Motor neuron (in vitro differentiated cells): ENCODE measurements at places on chromosomes 7 and 10. TPM values are rescaled to one million over a fixed set of nuclear protein-coding genes. Genes with fewer than 3 reads are reported as not detected.

DNA sequence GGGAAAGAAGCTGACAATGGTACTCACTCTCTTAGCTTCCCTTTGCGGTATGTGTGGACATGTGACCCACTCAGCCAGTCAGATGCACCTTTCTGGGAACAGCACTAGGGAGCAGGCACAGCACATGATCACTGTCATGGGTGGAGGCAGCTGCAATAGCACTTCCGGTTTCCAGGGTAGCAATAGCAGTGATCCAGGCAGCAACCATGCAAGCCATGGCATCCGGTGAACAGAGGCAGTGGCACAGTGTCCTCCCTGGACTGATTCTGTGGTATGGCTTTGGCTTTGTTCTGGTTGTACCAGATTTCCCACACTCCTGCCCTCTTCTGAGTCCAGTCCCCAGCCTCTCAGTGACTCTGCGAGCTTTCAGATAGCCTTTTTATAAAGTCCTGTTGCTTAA is 86.8 kb upstream of the NAMPT start:
- no peak for ATAC-seq

DNA sequence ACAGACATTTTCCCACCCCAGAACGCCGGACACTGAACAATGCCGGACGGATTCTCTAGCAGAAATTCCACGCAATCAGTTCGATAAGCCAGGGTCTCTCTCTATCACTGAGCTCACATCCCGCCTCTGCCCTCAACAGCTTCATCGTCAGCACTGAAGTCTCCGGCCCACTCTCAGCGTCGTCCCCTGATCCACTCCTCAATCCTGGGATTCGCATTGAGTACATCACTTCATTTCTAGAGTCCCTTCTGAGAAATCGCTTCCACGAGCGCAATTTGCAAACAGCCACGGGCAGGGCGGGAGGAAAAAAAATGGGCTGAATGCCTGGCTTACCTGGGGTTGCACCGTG is 365 bp downstream of the YME1L1 start:
- ATAC-seq, result peak; percentile 7

DNA sequence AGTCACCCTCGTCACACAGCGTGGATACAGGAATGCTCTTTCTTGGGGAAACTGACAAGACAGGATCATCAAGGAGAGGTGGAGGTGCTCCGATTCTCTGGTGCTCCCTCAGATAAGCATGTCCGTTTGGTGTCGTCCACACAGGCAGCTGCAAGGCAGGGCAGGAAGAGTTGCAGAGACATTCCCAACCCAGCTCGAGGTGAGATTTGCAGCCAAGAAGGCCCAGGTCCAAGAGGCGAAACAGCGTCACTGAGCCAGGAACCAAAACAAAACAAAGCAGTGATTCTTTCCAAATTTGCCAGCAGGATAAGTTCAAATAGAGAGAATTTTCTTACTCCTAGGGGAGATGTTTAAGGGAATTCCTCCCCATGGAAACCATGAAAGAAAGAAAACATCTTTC is 386.5 kb upstream of the PFKP start:
- no peak for ATAC-seq

DNA sequence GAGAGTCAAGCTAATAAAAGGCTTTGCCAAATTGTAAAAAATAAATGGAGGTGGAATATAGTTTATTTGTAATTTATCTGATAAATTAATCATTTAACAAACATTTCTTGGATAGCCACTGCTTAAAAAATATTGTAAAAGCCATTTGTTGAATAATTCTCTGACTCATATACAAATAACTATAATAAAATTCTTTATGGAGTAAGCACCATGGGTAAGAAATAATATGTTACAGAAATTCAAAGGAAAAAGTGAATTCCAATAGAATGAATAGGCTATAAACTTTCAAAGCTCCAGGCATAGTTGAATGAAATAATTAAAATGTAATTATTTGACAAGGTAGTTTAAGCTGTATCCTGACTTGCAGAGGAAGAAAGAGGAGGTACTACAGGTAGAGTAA is 291.4 kb upstream of the TMEM229A start:
- no peak for ATAC-seq

DNA sequence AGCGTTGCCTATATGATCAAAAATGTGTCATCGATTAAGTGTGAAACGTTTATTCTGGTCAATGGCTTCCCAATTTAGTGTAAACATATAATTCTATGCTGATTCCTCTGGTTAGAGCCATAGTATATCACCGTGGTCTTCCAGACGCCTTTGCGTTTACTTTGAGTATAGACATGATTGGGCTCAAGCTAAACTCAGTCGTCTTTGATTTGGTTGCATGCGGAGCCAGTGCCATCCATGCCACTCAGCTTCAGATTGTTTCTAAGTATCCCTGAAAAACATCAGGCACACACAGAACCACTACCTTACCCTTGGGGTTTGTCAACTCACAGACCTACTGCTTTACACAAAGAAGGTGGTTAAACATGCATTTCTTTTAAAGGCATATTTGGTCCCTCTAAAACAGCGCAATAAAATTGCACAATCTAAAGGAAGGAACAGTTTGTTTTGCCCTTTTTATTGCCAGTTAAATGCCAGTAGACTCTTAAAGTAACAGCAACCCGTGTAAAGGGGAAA is 273.6 kb upstream of the KLF6 start:
- no peak for ATAC-seq

- ATAC-seq, result no peak
These were observed 4.7 kb downstream of the DLX6 start for GRCh38 chr7:97009753-97010732.

DNA sequence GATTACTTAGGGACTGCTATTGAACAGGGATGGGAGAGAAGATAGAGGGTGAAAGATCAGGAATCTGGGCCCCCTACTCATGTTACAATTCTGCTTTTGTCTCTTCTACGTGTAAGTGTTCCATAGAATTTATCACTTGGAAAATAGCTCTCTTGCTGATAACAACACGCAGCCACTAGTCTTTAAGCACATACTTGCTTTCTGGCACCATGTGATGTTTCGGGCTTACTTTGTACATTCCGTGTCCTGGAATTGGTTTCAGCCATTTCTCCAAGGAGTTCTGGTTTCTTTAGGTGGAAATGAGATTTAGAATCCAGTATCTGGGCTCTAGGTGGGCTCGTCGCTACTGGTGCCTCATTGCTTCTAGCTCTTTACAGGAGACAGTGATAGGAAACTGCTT is 59.7 kb downstream of the TFAM start:
- no peak for ATAC-seq

GRCh38 chr7:93055543-93056107 is 62.2 kb downstream of the SAMD9 start:
- peak; percentile 62 for ATAC-seq

GRCh38 chr7:1458683-1459511 is at the start of gene MICALL2:
Gene MICALL2 (minus strand): TSS chr7:1459470. CDS start chr7:1459326, 144 bp downstream.
- ATAC-seq, result peak; percentile 41

GRCh38 chr10:79073784-79074432 is 5.1 kb downstream of the ZMIZ1 start:
- no peak for ATAC-seq

- ATAC-seq, result no peak
These were observed 21.9 kb downstream of the UNC5B start for GRCh38 chr10:71234004-71234894.

GRCh38 chr7:105084581-105084980 is 70.6 kb downstream of the KMT2E start:
- ATAC-seq, result peak; percentile 88

GRCh38 chr10:66927971-66928770 is 2.3 kb downstream of the LRRTM3 start:
- peak; percentile 35 for ATAC-seq

The BTBD16 gene
- total RNA-seq, result not detected in 2 replicates

The PPP3CB gene
- total RNA-seq, result 33.8 and 41.2 TPM in 2 replicates
